ENCODE measurements at places on chromosomes 1 and 21.

DNA sequence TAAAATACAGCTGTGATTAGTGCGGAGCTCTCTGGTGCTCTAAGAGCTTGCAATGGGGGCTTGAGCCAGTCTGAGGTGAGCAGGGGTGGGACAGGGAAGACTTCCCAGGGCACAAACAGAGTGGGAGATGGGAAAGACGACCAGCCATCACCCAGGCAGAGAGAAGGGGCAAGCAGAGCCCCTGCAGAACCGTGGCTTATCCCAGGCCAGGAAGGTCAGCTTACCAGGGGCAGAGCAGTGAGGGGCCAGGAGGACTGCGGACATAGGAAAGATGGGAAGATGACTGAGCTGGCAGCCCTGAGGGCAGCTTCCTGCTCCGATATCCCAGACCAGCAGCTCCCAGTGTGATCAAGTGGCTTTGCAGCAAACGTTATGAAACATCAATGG is 55.4 kb upstream of the IFFO2 start:
- DNase-seq, result no peak

- DNase-seq, result no peak
These were observed 3.6 kb upstream of the RASSF5 start for GRCh38 chr1:206503591-206504362.

DNA sequence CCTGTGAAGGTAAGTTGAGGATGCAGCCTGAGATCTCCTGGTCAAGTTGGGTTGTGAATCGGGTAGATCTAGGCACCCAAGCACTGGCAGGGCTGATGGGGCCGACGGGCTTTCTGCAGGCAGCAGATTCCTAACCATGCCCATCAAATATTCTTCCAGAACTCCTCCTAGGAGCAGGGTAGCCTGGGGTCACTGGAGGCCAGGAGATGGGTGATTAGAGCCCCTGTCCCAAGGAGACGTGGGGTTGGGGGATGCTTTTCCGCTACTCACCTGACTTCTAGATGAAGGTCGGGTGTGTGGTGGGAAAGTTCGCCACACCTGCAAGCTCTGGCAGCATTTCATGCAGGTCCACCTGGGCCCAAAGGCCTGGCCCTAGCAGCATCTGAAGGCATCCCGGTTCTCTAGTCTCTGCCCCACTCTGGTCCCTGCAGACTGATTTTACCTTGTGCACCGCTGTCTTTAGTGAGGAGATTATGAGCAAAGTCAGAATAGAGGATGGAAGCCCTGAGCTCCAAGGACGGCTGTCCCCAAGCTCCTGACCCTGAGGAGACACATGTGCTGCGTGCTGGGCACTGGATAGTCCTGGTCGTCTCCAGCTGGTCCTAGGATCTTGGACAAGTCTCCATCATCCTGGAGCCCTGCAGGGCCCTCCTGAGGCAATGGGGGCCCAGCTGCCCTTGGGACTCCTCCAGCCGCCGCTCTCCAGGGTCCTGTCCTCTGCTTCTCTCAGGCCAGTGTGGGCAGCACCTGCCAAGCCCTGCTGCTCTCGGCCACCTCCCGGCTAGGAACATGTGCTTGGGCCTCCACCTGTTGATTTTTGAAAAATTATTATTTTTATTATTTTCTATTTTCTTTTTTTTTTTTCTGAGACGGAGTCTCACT is 21.8 kb upstream of the C2CD2 start:
- no peak for DNase-seq

GRCh38 chr1:234913771-234914170 is 214.9 kb downstream of the TOMM20 start:
- DNase-seq, result no peak

DNA sequence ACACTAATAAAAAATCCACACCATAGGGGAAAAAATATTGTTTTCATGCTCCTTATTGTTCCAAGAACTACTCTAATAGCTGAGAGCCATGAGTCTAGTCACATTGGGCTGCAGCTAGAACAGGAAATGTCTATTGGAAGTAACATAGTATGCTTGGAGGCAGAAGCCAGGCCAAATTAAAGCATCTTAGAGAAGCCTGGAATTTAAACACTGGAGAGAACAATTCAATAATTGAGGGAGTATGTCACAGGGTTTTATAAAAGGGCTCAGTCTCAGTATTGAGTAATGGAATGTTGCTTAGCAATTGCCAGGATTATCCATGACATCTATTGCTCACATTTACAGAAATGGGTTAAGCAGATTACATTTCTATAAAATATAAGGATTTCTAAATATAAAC is 471.3 kb downstream of the LMO4 start:
- no peak for DNase-seq

GRCh38 chr1:32448773-32449456 is 16.0 kb upstream of the ZBTB8B start:
- DNase-seq, result no peak

DNA sequence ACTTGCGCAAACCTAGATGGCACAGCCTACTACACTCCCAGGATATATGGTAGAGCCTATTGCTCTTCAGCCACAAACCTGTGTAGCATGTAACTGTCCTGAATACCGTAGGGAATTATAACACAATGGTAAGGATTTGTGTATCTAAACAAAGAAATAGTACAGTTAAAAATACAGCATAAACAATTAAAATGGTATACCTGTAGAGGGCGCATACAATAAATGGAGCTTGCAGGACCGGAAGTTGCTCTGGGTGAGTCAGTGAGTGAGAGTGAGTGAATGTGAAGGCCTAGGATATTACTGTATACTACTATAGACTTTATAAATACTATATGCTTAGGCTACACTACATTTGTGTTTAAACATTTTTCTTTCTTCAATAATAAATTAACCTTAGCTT is 99.3 kb downstream of the PLD5 start:
- DNase-seq, result no peak

DNA sequence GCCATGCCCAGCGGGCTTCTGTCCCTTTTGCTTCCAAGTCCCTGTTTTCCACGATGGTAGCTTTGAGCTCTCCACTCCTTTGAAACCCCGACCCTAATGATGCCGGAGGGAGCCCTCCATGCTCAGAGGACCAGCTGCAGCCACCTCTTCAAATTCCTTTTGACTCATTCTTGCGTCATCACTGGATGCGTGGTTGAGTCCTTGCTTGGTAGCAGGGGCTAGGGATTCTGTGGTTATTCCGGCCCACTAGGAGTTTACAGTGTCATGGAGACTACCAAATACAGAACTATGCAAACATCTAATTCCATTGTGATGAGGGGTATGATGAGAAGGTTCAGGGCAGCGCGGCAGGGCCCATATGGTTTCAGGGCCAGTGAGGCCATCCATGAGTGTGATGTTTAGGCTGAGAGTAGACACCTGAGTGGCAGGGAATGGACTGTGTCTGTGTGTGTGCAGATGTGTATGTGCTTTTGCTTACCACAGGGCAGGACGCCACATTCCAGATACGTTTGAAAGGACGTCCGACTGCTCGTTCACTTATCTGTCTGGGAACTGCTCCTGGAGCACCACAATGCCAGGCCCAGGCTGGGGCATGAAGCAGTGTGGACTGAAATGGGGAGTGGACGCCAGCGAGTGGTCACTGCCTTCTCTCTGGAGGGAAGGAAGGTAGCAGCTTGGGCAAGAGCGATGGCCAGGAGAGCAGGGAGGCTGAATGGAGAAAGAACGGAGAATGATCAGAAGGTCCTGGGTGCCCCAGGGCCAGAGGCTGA is 30.4 kb upstream of the ZBTB21 start:
- DNase-seq, result no peak

- DNase-seq, result no peak
These were observed 14.2 kb upstream of the AGPAT3 start for GRCh38 chr21:43850728-43851295.

GRCh38 chr21:27885296-27885711 is 918.4 kb upstream of the ADAMTS5 start:
- peak; percentile 1 for DNase-seq

DNA sequence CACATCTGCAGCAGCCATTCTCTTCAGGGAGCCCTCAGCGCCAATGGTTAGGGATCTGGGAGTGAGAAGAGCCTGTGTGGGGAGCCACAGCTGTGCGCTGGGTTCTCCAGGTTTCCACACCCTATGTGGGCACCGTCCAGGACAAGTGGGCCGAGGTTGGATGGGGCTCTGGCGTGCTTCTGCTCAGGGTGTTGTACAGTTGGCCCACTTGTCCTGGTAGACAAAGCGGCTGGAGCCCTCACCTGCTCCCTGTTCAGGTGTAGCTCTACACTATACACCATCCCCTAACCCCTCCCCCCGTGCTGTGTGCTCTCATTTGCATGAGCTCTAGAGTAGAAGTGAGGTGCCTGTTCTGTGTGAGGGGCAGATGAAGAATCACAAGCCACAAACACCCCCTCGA is 12.2 kb downstream of the SH3BP5L start:
- no peak for DNase-seq

DNA sequence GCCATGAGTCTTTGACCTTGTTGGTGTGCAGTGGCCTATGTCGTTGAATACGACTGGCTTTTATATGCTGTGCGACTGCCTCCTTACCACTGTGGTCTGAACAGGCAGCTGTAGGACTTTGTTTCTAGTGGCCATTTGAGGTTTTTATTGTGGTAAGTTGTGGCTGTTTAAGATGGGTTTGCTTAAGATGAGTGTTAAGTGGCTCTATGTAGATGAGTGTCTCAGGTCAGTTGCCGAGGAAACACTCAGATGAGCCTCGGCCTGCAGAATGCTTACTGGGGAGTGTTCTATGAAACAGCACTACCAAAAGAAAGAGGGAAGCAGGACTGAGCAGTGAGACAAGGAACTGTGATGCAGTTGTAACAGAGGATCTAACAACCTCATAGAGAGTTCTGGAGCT is 14.9 kb upstream of the CD1C start:
- no peak for DNase-seq

DNA sequence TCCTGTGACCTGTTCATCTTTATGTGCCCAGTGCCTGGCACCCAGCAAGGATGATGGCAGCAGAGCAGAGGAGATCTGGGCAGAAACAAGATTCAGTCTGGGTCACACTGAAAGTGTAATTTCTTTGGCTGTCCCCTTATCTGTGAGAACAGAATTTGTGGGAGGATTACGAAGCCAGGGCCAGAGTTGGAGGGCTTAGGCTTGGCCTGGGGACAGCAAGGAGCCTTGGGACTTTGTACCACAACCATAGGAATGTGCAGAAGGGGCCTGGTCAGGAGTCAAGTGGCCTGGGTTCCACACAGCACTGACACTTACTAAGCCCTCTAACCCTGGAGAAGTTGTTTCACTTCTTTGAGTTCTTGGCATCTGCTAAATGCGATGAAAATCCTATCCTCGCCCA is 12.8 kb downstream of the PMVK start:
- DNase-seq, result no peak

DNA sequence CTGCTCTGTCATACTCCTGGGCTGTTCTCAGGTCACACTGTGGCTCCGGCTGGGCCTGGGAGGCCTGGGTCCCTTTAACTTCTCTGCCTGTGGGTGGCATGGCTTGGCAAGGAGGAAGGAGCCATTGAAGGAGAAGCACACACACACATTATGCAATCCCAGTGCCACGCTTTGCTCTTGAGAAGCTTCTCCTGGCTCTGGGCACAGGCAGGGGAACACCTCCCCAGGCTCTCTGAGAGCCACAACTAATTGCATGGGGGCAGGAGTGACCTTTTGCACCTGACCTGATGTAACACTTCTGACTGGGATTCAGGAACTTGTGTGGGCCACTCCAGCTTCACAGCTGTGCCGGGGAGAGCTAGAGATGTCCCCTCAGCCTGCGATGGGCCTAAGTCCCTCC is 23.1 kb downstream of the LGR6 start:
- DNase-seq, result no peak

DNA sequence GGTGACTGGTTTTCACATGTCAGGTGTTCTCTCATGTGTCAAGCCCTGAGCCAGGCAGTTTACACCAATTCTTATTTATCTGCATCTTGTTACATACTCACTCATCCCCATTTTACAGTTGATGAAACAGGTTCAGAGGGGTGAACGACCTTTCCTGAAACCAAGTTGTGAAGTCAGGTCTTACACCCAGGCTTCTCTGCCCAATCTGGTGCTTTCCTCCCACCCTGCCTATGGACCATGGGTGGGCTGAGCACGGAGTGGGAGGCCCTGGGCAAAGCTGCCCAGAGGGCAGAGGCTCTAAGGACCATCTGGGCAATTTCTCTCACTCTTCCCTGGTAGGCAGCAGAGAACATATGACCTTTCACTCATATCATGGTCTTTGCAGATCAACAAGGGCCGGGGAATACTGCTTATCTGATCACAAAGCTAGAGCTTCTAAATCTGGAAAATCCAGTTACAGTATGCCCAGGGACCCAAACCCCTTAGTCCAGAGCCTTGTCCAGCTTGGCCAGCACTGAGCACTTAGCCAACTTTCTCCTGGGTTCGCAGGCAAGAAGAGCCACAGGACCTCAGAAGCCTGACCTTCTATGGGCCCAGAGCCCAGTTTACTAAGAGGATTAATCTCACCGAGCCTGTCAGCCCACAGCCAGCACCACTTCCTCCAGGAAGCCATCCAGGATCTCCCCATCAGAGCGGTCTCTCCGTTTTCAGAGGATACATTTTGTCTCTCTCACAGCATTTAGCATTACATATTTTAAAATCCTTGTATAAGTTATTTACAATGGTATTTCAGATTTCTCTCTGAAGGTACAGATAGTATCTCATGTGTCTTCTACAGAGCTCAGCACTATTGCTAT is 16.0 kb upstream of the TTC39A start:
- no peak for DNase-seq

DNA sequence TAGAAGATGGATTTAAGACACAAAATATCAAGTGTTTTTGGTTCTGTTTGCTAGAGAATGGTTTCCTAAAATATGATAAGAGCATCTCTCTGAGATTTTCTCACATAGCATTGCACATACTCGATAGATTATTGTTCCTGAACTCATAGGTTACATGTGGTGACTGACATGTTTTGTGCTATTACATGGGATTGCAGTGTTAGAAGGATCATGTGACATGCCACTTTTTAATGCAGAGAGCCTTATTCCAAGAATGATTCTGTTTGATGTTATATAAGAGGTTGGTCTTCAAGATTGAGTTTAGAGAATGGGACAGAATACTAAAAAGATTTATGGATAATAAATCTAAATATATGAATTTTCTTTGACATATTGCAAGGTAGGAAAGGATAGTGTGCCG is 34.4 kb upstream of the SPAG17 start:
- DNase-seq, result no peak

DNA sequence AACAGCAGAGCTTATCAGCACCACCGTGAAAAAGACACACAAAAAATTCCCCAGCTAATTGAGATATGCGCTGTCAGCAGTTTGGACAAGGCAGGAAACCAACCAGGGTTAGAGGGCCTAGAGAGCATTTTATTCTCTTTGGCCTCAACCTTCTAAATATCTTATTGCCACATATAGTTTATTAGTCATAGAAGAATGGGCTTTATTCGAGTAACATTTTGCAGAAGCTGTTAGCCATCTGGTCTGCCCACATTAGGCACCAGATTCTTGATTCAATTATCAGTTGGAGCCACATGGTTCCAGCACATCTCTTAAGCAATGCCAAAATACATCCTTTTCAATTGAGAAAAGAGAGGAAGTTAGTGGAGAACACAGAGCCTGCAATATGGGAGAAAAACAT is 109.9 kb upstream of the CXADR start:
- no peak for DNase-seq

DNA sequence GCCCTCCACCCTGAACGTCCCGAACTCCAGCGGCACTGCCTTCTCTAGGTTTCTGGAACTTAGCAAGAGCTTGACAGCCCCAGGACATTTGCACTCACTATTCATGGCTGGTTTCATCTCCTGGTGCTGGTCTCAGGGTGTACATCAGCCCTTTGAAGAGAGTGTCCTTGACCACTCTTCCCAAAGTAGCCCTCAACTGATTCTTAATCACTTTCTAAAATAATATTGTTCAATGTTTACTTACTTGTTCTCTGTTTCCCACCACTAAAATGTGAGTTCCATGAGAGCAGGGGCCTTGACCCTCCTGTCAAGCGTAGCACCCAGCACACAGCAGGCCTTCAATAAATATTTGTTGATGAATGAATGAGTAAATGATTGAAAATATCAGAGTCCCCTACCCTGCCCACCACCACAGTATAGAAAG is 262.5 kb downstream of the RHOU start:
- no peak for DNase-seq

All from NCI-H2029 (cell line).